NCI-H526 (cell line): ENCODE measurements at places on chromosomes 16 and 17.

DNA sequence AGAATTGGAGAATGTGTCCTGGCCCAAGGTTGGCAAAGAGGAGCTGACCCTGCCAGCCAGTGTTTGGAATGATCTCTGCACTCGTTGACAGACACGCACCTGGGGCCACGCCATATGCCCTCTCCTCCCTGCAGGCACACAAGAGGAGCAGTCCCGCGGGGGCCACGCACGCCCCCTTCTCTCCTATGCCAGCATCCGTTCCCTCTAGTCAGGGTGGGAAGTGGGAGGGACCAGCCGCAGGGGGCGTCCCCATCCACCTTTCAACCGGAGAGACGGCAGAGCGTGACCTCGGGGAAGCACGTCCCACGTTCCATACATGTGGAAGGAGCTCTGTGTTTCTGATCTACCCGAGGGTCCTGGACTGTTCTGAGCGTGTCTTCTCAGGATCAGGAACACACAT lies 86.9 kb upstream of the ZNF750 start:
- DNase-seq: no peak

DNA sequence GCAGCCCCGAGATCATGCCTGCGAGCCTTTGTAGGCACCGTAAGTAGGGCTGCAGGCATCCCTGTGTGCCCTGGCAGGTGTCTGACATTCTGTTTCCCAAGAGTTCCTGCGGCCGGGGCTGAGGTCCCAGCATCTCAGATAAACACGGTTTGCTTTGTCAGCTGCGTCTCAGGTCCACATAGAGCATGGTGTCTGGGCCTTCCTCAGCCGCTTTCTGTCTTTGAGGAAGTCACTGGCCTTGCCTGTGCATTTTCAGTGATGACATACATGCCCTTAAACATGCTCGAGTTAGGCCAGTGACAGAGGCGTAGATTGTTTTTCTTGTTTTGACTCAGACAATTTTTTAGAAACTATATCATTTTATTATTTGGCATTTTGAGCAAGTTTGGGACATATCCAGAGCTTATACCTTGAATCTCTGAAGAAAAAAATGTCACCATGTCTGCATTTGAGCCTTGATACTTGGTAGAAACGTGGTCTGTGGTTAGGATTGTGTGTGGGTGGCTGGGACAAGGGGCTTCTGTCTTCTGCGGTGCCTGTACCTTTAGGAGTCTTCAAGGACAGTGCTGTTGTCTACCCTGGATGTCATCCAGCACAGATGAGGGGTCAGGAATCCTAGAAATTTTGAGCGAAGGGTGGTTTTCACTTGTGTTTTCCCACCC lies 105.8 kb downstream of the SNX29 start:
- DNase-seq: no peak

DNA sequence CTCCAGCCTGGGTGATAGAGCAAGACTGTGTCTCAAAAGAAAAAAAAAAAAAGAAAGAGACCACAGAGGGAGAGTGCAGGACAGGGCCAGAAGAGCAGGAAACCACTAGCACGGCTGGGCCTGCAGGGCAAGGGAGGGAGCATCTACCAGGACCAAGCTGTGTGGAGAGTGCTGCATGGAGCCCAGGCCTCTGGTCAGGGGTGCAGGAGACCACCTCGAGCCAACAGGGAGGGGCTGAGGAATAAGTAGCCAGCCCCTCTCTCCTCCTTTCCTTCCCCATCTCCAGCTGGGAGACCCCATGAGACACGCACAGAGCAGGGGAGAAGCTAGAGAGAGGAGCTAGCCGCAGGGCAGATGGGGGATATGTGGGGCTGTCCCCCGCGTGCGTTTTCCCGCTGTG lies 67.0 kb upstream of the DNAH17 start:
- no peak for DNase-seq

GRCh38 chr17:2724784-2725164 lies 13.2 kb upstream of the CLUH start:
- no peak for DNase-seq

DNA sequence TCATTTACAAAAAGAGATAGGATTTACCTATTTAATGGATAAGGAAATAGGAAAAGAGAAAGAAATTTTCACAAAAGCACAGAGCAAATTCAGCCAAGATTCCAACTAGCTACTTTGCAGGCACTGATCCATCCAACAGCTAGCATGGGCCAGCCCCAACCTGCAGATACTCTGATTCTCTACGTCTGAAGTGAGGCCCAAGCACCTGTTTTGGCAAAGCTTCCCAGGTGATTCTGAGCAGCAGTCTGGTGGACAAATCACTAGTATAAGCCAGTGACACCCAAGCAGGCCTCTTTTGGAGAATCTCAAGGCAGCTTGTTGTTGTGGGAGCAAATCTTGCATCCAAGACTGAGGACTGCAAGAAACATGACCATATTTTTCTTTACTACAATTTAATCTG lies 20.9 kb upstream of the CALB2 start:
- no peak for DNase-seq
